ENCODE measurements at places on chromosomes 5 and 9.

DNA sequence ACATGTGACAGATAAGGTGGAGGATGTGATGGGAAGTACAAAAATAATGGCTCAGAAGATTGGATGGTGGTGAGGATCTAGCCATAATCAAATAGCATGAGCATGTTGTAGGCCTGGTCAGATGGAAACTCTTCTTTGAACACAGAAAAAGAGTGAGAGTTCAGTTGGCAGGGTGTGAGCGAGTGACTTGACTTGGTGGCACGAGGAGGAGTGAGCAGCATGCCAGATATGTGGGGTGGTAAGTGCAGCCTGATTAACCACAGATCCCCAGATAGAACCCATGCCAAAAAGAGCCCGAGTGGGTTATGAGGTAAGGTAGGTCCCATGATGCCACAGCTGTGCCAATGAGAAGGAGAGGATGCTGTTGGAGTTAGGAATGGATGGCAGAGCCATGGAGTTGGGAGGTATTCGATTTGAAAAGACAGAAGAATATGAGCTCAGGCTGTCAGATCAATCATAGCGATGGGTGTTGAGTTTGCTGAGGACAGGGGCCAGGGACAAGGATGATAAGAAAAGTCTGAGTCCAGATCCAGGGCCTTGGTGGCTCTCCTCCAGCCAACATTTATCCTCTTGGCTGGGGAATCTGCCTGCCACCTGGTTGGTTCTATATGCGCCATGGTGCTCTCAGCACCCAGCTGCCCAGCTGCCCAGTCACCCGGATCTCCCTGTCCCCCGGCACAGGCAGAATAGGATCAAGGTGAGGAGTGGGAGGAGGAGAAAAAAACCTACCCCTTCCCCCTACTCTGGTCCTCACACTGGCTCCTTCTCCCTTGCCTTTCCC, 16.5 kb downstream of the GARNL3 start:
- no peak for DNase-seq

DNA sequence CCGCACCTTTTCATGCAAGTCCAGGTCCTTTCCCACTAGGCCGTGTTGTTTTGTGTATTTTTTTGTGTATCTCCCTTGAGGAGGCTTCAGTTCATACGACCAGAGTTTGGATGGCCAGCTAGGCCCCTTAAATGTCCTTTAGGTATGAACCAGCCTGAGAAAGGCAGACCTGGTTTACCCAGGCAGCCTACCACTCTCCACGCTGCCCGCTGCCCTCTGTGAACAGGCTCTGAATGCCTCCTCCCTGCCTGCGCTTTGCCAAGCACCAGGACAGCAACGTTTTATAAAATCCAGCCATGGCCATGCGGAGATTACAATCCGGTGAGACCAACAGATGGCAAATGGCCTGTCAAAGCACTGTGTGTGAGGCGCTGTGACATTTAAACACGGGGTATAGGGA, 626 bp upstream of the CLTB start:
- DNase-seq: no peak

GRCh38 chr5:151696470-151697061, 9.9 kb upstream of the SPARC start:
- no peak for DNase-seq

- no peak for DNase-seq
Measured at GRCh38 chr5:150309101-150309885, 6.6 kb upstream of the ARSI start.

GRCh38 chr9:127112735-127113161, 9.7 kb downstream of the ANGPTL2 start:
- no peak for DNase-seq

- no peak for DNase-seq
Measured at GRCh38 chr5:74201334-74202081, 439.0 kb downstream of the ENC1 start.

- no peak for DNase-seq
Measured at GRCh38 chr9:133452562-133452961, 7.2 kb upstream of the CACFD1 start.

GRCh38 chr9:92405818-92406217, 1.4 kb upstream of the OGN start:
- DNase-seq: no peak

DNA sequence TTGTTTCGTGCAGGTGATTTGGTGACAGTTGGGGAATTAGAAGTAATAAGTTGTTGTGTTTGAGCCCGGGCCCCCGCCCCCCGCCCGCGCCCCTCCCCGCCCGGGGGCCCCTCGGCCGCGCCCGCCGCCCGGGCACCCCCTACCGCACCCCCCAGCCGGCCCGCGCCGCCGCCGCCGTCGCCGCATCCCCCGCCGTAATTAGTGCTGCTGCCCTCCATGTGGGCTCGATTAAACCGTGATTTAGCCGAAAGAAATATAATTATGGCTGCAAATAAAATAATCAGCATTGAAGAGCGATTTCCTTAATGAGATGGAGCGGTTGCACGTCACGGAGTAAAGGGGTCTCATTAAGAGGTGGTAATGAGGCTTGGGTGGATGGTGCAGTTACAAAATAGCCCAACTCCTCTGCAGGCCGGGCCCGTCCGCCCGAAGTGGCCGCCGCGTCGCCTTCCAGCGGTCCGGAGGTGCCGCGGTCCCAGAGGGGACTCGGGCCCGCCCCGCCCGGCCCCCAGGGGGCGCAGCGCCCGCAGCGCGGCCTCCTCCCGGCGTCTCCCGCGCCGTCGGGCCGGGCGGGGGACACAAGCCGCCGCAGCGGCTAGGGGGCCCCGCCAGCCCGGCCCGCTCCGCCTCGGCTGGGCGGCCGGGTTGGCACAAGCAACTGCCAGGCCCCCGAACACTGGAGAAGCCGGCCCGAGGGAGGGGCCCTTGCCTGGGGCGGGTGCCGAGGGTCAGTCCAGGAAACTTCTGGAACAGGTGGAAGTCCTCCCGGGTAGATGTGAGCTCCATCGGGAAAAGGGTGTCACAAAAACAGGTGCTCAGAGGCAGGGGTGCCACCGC, 6.9 kb upstream of the OTP start:
- DNase-seq: no peak

- DNase-seq: no peak
Measured at GRCh38 chr9:115374724-115375268, 256.8 kb upstream of the TNC start.

- no peak for DNase-seq
Measured at GRCh38 chr9:26457151-26457550, 435.5 kb downstream of the CAAP1 start.

GRCh38 chr9:7011395-7012067, 253.8 kb downstream of the KDM4C start:
- no peak for DNase-seq

- DNase-seq: no peak
Measured at GRCh38 chr9:126155756-126156664, 170.6 kb upstream of the MVB12B start.

GRCh38 chr5:23466401-23466912, 41.0 kb upstream of the PRDM9 start:
- no peak for DNase-seq

- no peak for DNase-seq
Measured at GRCh38 chr9:77111408-77111807, 65.9 kb upstream of the VPS13A start.

DNA sequence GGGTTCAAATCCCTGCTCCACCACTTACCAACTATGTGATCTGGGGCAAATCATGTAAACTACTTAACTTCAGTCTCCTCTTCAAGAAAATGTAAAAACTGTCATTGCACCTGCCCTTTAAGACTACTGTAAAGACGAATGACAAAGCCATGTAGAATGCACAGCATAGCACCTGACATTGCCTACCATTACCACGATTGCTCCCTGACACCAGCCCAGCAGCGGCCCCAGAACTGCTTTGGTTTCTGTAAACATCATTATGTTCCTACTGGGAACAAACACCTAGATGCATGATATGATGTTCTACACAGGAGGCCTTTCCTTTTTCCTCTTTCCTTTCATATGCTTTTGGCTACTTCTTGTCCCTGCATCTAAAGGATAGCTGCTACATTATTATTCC, 23.1 kb upstream of the PLPP6 start:
- DNase-seq: no peak

DNA sequence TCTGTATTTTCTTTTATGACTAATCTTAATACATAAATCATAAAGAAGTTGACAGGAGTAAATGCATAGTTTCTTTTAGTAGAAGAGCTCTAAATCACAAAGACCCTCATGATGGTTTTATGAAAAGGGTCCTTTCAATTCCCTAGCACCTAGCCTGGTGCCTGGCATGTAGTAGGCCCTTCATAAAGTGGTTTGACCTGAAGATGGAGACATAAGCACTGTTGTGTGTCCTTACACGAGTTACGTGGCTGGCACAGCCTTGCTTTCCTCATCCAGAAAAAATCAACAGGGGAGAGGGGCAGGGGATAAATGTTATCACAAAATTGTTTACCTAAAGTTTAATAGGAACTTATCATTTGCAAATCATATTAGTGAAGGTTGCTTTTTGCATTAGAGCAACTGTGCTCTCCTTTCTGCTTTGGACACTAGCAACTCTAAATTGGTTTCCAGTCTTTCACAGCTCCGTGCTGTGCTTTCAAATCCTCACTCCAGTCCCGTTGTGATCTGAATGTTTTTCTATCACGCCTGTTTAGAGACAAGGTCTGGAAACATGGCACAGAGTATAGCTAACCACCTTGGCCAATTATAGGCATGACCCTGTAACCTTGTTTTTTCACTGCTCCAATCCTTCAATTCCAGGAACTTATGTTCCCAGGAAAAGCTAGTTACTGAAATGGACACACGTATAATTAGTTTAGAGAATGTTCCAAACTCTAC, 55.7 kb downstream of the ARL15 start:
- DNase-seq: no peak

DNA sequence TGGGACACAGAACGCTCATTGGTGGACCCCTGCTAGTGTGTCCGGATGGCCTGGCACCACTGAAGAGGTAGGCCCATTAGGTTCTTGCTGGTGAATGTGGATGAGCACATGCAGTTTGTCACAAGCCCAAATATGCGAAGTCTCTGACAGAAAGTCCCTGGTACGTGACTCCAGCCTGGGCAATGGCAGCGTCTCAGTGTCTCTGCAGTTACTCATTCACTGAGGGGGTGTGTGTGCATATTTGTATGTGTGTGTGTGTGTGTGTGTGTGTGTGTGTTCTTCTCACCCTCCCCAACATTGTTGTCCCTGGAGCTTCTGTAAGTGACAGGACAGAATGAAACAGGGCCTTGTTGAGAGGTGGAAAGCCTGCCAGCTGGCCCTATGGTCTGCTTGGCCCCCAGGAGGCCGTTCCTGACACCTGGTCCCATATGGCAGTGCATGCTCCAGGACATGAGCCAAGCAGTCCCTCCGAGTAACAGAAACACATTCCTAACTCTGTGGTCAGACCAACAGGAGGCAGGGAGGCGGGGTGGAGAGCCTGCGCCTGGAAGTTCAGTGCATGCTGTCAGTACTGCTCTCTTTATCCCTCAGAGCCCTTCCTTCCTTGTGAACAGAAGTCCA, 169.9 kb downstream of the SLC28A3 start:
- DNase-seq: no peak

GRCh38 chr5:75412111-75412990, 75.3 kb downstream of the HMGCR start:
- no peak for DNase-seq

GRCh38 chr5:50727149-50727496, 60.7 kb downstream of the PARP8 start:
- no peak for DNase-seq

GRCh38 chr9:90998573-90998972, 197.0 kb downstream of the SYK start:
- DNase-seq: no peak

- DNase-seq: no peak
Measured at GRCh38 chr9:127498298-127498697, 47.0 kb downstream of the LRSAM1 start.

- DNase-seq: no peak
Measured at GRCh38 chr9:129128689-129129088, 17.5 kb downstream of the PTPA start.

DNA sequence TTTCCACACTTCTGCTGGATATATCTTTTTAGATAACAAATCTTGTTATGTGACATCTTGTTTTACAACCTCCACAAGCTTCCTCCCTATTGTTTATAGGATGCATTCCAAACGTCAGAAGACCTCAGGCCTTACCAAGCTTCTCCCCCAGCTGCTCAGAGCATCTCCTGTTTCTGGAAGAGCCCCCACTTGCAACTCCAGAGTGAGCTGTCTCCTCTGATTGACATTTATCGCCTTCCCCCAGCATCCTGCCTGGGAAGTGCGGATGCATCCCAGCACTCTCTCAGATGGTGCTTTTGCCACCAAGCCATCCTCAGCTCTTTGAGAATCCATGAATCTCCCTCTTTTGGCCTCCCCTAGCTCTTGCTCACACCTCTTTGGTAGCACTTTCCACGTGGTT, 123.5 kb downstream of the LRRC70 start:
- DNase-seq: no peak

GRCh38 chr9:126702151-126703001, 88.6 kb downstream of the LMX1B start:
- DNase-seq: peak; percentile 32

- DNase-seq: peak; percentile 0
Measured at GRCh38 chr9:2764353-2764752, 47.0 kb downstream of the KCNV2 start.

DNA sequence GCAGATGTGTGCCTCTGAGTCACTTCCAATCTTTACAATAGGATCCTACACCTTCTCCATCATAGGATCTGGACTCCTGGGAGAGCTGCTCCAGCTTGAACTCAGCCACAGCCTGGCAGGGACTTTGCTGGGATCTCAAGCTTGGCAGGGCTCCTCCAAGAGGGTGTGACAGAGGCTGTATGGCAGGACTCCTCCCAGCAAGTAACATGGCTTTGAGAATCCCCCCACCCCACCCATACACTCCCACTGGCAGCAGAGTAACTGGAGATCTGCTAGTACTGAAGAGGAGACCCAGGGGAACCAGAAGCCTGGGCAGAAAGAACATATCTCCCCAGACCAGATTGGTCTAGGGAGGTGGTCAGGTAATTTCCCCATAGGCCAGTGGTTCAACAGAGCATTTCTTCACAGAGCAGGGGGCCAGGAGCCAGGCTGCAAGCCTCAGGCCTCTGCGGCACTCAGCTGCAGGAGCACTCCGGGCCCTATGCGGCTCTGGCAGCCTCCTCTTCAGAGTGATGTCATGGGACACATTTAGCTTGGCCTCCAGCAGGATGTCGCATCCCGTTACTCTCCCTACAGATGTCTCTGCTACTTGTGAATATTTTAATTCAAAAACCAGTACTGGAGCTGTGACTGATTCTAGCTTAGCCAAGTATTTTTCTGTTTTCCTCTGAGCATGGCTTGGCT, 1.7 kb upstream of the ACSL6 start:
- DNase-seq: no peak

- no peak for DNase-seq
Measured at GRCh38 chr5:142143878-142144277, 35.3 kb downstream of the NDFIP1 start.

- no peak for DNase-seq
Measured at GRCh38 chr9:32525709-32526030, 326 bp downstream of the RIGI start.

Data from stimulated activated CD4-positive, alpha-beta T cell treated with anti-CD3 and anti-CD28 coated beads, TNF-alpha, amount 100 ng/mL, for 1 hour (primary cell).